ENCODE measurements at places on chromosomes 1 and 21.
A peak's percentile ranks its signal among the peaks of the same experiment; 100 is the strongest.

GRCh38 chr1:213050745-213051126 lies 305 bp upstream of the RPS6KC1 start:
- no peak for DNase-seq

GRCh38 chr1:6467744-6468688 lies 2.0 kb upstream of the TNFRSF25 start:
- no peak for DNase-seq

GRCh38 chr1:150551051-150551783 lies 2.0 kb downstream of the ADAMTSL4 start:
- no peak for DNase-seq

DNA sequence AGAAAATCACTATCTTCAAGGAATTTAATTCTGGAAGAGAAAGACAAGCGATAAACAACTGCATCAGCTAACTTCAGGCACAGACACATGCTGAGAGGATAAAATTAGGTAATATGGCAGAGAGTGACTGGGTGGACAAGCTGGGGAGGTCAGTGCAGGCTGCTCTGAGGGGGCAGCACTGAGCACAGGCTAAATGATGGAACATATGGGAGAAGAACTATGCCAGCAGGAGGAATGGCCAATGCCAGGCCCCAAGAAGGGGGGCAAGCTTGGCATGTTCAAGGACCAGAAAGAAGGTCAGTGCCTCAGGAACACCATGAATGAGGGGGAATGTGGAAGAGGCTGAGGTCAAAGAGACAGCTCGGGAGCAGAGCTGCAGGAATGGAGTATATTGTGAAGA lies 190.7 kb upstream of the MAP1LC3C start:
- DNase-seq: no peak

- peak; percentile 76 for DNase-seq
These were observed 26.8 kb downstream of the IFI44 start for GRCh38 chr1:78676347-78676982.

GRCh38 chr1:119885903-119886783 lies 10.2 kb downstream of the ADAM30 start:
- DNase-seq: peak; percentile 50

- DNase-seq: no peak
These were observed 1.2 kb downstream of the TRABD2B start for GRCh38 chr1:47996060-47996405.

- DNase-seq: no peak
These were observed 77.7 kb upstream of the C1orf87 start for GRCh38 chr1:60151311-60151710.

DNA sequence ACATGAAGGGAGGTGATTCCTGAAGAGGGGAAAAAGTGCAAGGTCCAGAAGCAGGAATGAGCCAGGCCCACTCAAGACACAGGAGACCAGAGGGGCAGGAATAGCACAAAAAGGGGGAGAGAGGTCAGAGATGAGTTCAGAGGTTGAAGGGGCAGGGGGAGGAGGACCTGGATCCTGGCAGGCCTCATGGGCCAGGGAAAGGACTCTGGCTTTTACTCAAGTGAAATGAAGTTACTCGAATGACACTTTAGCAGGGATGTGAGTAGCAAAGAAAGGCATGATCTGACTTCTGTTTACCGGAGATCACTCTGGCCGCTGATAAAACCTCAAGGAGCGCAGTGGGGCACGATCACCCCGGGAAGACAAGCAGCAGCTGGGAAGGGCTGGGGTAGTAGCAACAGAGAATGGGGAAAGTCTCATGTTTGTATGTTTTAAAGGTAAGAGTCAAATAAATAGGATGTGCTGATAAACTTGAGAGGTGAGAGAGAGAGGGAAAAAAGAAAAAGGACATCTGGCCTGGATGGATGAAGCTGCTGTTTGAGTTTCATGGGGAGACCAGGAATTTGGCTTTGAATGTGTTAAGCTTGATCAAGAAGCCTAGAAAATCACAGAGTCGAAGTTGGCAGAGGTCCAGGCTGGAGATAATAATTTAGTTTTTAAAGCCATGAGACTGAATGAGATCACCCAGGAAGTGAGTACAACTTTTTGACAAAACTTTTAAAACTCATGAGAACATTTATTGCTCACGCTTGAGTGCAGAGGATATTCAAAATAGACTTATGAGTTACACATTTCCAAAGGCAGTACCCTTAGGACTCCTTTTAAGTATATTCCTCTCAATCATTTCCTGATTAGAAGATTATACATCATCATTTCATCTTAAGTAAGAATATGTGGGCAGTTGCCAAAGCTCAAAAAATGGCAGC lies 156.0 kb downstream of the RERE start:
- DNase-seq: peak; percentile 25

DNA sequence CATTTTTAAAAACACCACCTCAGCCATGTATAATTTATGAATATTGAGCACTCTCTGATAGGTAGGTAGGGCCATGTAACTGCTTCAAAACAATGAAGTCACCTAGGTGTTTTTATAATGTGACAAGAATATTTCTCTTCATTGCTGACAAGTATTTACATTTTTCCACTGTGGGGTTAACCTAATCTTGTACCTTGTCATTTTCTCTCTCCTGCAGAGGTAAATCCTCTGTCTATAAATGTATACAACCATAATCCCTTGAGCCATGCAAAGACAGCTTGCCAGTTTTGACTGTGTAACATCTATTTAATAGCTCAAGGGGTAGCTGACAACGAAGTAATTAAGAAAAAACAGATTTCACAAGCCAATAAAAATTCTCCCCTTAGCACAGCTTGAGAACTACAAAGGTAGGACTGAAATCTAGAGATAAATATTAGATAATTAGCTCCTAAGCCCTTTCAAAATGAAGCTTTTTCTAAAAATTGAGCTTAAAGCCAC lies 137.6 kb upstream of the POGK start:
- no peak for DNase-seq

DNA sequence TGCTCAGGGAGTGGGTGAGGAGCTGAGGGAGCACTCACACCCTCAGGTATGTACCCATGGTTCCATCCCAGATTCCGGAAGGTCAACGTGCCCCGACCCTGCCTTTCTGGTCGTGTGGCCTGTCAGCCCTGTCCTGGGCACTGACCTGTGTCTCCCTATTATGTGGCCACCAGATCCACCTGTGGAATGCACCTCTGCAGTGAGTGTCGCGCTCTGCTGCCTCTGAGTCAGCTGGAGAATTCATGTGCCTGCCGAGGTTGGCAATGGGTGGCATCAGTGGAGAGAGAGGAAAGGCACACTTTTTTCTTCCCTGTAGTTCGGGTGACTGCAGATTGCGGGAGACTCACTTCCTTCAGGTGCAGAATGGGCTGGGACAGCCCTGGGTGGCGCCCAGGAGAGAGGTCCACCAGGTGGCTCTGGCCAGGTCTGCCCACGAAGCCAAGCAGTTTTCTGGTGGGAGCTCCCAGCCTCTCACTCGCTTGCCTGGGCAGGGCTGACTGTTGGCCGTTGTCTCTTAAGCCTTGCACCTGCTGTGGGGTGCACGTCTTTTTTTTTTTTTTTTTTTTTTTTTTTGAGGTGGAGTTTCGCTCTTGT lies 176.1 kb upstream of the TMEM51 start:
- DNase-seq: no peak

- no peak for DNase-seq
These were observed 55.2 kb upstream of the ANGPTL1 start for GRCh38 chr1:178926046-178926445.

DNA sequence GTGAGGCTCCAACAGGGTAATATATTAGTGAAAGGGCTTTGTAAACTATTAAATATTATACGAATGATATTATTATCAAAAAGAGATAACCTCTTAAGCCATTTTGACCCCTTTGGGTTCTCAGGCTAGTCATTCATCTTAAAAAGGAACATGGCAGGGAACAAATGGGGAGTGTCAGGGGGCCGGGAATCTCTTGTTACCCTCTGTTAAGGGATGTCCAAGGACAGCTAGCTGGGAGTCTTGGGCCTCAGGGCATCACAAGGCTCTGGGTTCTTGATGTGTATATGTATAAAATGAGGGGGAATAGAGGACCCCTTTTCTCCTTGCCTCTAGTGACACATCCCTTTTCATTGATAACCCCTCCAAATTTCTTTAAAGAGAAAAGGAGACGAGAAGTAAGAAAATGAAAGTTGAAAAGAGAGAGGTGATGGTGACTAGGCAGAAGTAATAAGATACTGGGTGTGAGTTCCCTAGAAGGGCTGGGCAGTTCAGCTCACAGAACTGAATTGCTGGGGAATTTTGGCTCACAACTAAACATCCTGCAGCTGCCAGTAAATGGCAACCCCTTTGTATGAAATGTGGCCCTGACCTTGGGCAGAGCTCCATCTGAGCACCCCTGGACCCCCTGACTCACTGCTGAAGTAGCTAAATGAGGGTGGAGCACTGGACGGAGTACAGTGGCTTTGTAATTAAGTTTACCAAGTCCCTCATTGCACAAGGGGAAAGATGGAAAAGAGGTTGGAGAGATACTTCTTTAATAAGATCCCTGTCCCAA lies 20.0 kb upstream of the ZNF326 start:
- no peak for DNase-seq

DNA sequence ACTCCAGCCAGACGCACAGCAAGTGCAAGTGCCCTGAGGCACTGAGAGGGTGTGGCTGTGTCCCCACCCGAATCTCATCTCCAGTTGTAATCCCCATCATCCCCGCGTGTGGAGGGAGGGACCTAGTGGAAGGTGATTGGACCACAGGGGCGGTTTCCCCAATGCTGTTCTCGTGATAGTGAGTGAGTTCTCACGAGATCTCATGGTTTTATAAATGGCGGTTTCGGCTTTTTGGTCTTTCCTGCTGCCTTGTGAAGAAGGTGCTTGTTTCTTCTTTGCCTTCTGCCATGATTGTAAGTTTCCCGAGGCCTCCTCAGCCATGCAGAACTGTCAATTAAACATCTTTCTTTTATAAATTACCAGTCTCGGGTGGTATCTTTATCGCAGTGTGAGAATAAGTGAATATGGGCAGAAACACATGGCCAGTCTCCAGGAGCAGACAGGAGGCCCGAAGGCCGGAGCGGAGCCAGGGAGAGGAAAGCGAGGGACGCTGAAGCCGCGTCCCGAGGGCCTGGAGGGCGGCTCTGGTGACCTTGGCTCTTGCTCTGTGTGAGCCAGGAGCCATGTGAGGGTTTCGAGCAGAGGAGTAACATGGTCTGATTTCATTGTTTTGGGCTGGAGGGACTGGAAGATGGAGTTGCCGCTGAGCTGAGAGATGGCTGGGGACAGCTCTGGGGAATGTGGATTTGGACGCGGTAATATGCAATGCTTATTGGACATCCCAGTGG lies 76.0 kb upstream of the C1orf174 start:
- DNase-seq: no peak

DNA sequence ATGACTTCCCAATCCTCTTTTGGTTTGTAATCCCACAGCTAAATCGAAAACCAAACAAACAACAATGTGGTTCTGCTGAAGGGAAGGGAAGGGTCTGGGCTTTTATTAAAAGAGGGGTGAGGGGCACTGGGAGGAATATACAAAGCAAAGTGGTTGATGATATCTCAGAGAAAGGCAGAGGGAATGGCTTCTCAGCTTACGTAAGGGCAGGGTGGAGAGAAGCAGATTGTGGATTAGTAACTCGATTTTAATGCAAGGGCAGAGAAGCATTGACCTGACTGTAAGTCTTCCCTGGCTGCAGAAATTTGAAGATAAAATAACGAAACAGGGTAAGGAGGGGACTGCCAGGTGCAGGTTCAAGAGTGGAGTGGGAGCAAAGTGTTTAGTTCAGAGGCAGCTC lies 438.2 kb upstream of the LRRC7 start:
- DNase-seq: no peak

- DNase-seq: no peak
These were observed 126.9 kb downstream of the CLIC6 start for GRCh38 chr21:34795548-34796180.

- DNase-seq: no peak
These were observed 122.8 kb downstream of the GALNT2 start for GRCh38 chr1:230189824-230190223.

DNA sequence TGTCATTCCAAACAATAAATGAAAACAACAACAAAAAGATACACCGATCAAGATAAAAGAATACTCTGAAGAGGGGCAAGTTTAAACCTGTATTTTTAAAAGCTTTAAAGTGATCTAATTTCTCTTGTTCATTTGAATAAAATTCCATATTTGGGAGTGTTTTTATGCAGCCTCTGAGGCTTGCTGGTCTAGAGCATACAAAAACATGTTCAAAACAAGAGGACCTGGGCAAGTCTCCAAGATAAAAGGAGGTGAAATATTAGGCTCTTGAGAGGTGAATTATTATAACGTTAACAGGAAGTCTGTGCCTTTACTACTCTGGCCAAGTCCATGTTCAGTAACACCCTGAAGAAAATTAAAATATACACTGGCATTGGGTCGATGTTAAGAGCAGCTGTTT lies 20.1 kb downstream of the URB1 start:
- DNase-seq: no peak

DNA sequence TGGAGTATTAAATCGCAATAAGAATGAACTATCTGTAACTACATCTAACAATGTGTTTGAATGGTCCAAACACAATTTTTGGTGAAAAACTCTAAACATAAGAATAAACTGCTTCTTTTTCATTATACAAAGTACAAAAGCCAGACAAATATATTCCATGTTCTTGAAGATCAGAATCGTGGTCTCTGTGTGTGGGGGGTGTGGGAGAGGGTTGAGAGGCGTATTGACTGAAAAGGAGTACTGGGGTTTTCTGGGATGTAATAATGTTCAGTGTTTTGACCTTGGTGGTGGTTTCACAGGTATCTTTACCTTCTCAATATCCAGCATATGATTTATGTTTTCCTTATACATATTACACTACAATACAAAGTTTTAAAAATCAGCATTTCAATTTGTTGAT lies 764 bp upstream of the CFH start:
- DNase-seq: no peak

GRCh38 chr1:115324649-115325420 lies 13.2 kb downstream of the NGF start:
- DNase-seq: no peak

All from CD4-positive, alpha-beta T cell treated with Interleukin-2 at 100 ng/mL for 4 hours (primary cell).